T-helper 2 cell treated with Interferon-gamma antibody and Interleukin-4, amounts not matched to agents 100 ng/mL and 5 ng/mL, for 36 hours (primary cell): ENCODE measurements at places on chromosomes 5 and 9. TPM values are rescaled to one million over a fixed set of nuclear protein-coding genes. Genes with fewer than 3 reads are reported as not detected.

HMGCS1 gene
- total RNA-seq, result 78.6 and 80.2 TPM in 2 replicates

LRRC70 gene
- total RNA-seq, result 0.98 and 1.3 TPM in 2 replicates

WDR31 gene
- 0.93 and 1.5 TPM in 2 replicates for total RNA-seq

HRCT1 gene
- not detected in 2 replicates for total RNA-seq

LIFR gene
- total RNA-seq, result not detected in 2 replicates

KCNMB1 gene
- 0.05 TPM in 1 of 2 replicates, not detected in the other for total RNA-seq
